ENCODE measurements at places on chromosomes 7 and 10.

GRCh38 chr7:141349338-141349737, 201.9 kb upstream of the AGK start:
- DNase-seq, result no peak

GRCh38 chr10:128539510-128540127, 413.4 kb upstream of the MKI67 start:
- DNase-seq, result no peak

DNA sequence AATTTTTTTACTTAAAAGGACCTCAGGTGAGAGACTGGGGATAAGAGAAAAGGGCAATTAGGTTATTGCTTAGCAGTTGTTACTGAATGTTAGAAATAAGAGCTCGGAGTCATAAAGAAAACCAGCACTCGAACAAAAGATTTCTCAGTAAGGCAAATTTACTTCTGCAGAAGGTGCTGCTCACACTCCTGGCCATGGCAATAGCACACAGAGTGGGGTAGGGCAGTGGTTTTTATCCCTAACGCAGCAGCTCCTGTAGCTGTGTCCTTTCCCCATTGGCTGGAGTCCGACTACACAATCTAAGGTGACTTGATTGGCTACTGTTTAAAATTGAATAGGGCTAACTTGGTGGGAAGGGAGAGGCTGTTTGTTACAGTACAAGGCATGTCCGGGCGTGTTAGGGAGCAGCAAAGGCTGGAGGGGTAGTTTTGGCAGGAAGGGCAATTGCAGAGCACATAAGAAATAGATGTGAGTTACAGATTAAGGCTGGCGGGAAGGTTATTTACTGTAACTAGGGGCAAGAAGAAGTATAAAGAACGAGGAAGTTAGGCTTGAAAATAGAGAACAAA, 112.1 kb downstream of the AKR1D1 start:
- no peak for DNase-seq

DNA sequence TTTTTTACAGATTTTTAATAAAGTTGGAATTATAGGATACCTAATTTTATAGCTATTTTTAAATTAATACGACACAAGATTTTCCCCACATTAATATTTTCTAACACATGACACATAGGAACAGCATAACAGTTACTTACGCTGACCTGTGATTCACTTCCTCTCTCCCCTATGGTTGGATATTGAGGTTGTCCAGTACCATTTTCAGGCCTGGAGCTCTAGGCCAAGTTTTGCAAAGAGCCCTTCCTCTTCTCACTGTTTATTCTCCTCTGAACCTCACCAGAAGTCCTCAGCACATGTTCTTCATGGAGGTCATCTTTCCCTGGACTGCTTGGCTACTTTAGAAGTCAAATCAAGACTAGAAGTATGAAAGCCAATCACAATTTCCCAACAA, 28.2 kb downstream of the LYZL1 start:
- DNase-seq, result no peak

DNA sequence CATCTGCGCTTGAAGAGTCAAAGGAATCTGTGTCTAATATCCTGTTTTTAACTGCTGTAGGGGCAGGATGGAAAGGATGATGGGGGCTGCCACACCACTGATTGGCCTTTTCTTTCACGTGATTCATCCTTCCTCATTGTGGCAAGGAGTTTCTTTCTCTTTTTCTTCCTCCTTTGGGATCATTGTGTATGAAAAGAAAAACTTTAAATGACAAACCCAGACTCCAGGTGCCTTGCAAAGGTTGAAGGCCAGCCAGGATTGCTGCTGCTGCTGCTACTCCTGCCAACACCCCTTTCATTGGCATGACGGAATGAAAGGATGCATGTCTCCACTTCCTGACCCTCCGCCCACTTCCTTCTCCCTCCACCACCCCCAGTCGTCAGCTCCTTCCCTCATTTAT, 6.5 kb upstream of the OIT3 start:
- DNase-seq, result no peak

DNA sequence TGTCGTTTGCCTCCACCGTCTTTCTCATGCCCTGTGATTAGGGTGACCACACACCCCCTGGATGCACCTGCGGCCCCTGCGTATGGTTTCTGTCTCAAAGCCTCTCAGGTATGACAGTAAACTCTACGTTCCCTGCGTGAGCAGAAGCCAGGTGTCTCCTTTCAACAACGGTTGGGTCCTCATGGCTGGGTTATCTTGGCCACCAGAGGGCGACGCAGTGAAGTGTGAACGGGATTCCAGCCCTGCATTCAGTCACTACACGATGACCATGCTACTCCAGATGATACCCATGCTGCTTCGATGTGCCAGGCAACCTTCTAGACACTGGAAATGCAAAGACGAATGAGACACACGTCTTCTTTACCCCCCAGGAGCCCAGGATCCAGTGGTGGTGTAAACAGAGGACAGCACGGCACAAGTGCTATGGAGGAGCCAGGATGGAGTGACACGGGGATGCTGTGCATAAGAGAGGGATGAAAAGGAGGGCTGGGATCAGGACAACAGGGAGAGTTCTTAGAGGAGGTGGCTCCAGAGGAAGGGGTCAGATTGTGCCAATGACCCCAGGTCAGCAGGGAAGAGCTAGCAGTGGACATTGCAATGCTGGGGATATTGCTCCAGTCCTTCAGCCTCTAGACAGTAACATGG, 228.1 kb upstream of the PFKP start:
- no peak for DNase-seq

- peak; percentile 7 for DNase-seq
Observed at GRCh38 chr10:127435246-127435645, 113.9 kb upstream of the NPS start.

All from AG09319 (cell line).